ENCODE measurements at places on chromosomes 6 and 20. TPM values are rescaled to one million over a fixed set of nuclear protein-coding genes. Genes with fewer than 3 reads are reported as not detected.

Gene ADGRF4
- polyA plus RNA-seq = 17.0 TPM

Gene TFAP2A
- 20.9 TPM for polyA plus RNA-seq

Gene ZNF165
- polyA plus RNA-seq = 1.8 TPM

Gene F13A1
- polyA plus RNA-seq = 4.5 TPM

Gene RAB44
- 0.37 TPM for polyA plus RNA-seq

Gene MATN4
- 0.08 TPM for polyA plus RNA-seq
